ENCODE measurements at places on chromosomes 11 and 22. TPM values are rescaled to one million over a fixed set of nuclear protein-coding genes. Genes with fewer than 3 reads are reported as not detected.

DNA sequence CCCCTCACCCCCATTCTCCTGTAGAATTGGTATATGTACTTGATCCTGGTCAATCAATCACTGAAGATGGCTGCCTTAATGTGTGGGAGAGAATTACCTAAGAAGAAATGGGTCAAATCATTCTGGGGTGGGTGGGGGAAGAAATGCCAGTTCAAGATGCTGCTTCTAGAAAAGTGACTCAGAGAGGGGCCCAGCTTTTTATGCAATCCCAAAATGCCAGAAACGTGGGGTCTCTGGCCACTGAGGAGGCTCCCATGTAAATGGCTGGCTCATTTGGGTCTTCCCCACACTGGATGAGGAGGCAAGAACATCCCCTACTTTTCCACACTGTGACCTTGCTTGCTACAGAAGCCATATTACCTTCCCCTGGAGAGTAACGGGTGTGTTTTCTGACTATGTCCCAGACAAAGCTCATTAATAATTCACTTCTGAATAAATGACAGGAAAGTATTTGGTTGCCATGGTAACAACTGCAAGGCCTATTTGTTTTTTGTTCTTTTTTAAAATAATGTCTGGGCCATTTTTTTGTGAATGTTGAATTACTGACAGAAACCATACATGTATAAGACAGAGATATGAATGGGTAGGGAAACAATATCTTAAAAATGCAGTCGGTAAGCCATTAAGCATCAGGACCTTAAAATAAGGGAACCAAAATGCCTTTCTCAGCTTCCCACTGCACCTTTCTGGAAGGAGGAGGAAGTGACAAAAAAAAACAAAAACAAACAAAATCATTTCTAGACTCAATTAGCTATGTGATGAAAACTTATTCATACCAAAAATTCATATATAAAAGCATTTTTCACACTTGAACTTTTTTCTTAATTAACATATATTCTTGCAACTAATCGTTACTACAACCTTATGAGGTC is 32.0 kb downstream of the SLC1A2 start:
- no peak for DNase-seq
- no peaks in the 10 kb centered on the region for H3K4me1 ChIP-seq
- H3K27ac ChIP-seq: no peak overlapping the region
- H3K27me3 ChIP-seq: no peaks in the 10 kb centered on the region
- H3K4me3 ChIP-seq: no peak overlapping the region
- no peaks in the 10 kb centered on the region for H3K36me3 ChIP-seq

GRCh38 chr11:76210931-76211851 is 4.9 kb upstream of the WNT11 start:
- no peak overlapping the region for H3K27ac ChIP-seq
- no peaks in the 10 kb centered on the region for H3K36me3 ChIP-seq
- no peak for DNase-seq
- peaks cover under 1% of the 10 kb centered on the region for H3K27me3 ChIP-seq
- H3K4me1 ChIP-seq: peaks cover 33% of the 10 kb centered on the region

DNA sequence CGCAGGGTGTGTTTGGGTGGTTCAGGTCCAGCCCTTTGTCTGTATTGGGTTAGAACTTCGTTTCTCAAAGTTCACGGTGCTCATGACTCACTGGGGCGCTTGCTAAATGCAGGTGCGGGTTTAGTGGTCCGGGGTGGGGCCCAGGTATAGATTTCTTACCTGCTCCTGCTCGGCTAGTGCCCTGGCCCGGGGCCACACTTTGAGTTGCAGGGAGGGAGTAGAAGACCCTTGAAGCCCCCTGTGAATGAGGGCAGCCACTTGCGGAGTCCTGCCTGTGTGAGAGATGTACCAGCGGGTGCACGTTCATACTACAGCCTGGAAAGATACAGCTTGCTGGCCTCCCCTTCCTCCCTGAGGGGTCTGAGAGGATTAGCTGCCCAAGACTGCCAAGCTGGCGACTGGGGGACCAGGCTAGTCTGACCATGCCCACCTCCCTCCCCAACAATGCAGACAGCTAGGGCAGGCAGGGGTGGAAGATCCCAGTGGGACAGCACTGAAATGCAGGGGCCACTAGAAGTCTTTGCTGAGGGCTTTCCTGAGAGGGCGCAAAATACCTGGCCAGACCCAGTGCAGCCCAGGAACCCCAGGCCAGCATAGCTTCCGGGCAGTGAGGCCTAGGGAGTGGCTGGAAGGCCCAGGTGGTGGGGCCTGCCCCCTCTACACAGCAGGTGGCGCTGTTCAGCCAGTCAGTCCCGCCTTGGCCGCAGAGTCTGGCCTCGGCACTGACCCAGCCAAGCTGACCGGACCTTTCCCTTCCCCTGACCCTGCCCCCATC is 5.1 kb upstream of the MYRF start:
- no peaks in the 10 kb centered on the region for H3K36me3 ChIP-seq
- H3K27me3 ChIP-seq: no peaks in the 10 kb centered on the region
- peak; percentile 95 for DNase-seq
- no peak overlapping the region for H3K27ac ChIP-seq

DNA sequence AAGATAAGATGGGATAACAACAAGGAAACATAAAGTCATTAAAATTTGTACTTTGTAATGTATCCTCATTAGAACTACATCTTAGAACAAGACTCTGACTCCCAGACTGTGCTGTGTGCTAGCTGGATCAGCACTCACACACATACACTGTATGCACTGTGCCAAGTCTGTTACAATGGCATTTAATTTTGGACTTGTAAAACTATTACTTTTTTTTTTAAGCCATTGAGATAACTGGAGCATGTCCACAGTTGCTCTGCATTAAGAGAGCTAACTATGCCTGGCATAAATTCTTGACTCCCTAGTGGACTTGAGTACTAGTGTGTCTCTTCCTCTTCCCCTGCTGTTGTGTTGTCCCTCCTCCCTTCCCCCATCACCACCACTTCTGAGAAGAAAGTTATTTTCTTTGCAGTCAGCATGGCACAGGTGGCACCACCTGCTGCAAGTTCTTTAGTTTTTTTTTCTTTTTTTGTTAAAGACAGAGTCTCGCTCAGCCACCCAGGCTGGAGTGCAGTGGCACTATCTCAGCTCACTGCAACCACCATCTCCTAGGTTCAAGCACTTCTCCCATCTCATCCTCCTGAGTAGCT is 268.6 kb downstream of the TMEM135 start:
- H3K27me3 ChIP-seq: no peaks in the 10 kb centered on the region
- no peak overlapping the region for H3K4me3 ChIP-seq
- H3K4me1 ChIP-seq: no peaks in the 10 kb centered on the region

The CRYBA4 gene
- not detected for polyA plus RNA-seq

The PATE4 gene
- not detected for polyA plus RNA-seq
